ENCODE measurements at places on chromosomes 16 and 17.
A peak's percentile ranks its signal among the peaks of the same experiment; 100 is the strongest.

DNA sequence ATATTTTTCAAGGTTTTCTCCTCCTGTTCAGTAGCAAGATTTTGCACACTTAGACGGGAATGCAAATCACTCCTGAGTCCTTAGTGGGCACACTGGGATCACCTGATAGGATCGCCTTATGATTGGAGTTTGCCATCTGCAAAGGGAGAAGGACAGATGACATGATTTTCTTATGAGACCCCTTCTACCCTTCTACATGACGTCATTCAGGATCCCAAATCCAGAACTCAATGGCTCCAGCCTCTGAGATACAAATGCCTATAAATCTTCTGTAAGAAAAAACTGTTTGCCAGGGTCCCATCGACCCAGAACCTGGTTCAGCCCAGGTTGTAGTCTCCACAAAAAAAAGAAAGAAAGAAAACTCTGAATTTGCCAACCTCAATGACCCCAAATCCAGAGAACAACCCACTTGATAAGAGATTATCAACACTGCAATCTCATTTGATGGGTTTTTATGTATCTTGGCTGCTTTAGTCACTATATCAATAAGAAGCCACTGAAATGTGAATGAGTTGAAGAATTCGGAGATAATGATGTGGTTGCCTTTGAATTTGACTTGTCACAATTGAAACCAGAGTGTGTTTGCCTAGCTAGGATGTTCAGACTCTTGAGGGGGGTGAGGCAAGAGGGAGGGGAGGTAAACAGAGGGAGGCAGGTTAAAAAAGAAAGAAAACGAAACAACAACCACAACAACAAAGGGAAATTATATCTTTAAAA is 6.7 kb downstream of the ZNF423 start:
- DNase-seq: no peak

- no peak for DNase-seq
Observed at GRCh38 chr17:50620237-50620636, 14.4 kb upstream of the ABCC3 start.

GRCh38 chr17:57086069-57086930 is 1.3 kb downstream of the AKAP1 start:
- peak; percentile 24 for DNase-seq

GRCh38 chr16:85472514-85472913 is 140.6 kb upstream of the GSE1 start:
- no peak for DNase-seq

DNA sequence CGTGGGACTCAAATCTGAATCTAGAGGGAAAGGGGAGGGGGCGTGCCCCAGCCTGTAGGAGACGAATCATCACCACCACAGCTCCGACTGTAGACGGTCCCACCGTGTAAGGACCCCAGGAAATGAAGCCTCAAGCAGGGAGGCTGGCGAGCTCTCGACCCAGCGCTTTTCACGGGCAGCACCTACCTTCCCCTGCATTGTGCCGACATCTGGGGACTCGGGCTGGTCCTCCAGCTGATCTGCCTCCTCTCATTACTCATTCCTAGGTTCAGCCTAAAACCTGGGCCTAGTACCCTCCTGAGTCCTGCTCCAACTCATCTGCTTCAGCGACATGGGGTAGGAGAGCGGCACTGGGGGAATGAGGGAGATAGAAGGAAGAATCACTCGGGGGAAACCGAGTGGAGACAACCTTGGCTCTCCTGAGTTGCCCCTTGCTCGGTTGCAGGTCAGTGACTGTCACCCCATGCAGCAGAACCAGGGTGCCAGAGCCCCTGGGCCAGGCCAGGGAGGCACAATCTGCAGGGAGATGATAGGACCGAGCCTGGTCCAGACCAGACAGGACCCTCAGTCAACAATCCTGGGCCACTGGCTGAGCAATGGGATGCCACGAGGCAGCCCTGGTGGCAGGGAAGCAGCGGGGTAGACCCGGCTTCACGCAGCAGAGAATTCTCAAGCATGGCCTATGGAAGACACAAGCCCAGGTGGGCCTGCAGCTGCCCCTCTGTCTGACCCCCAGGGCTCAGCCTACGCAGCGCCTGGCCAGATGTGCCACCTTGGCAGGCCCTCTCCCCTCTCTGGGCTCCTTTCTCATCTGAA is 833 bp upstream of the BCAR1 start:
- DNase-seq: no peak

- DNase-seq: no peak
Observed at GRCh38 chr16:3400446-3400778, 392 bp downstream of the ZSCAN32 start.

GRCh38 chr16:2026461-2027023 is at the start of gene NHERF2:
Gene NHERF2 (plus strand): TSS chr16:2026902. CDS start chr16:2027006, 104 bp downstream.
- DNase-seq: no peak

DNA sequence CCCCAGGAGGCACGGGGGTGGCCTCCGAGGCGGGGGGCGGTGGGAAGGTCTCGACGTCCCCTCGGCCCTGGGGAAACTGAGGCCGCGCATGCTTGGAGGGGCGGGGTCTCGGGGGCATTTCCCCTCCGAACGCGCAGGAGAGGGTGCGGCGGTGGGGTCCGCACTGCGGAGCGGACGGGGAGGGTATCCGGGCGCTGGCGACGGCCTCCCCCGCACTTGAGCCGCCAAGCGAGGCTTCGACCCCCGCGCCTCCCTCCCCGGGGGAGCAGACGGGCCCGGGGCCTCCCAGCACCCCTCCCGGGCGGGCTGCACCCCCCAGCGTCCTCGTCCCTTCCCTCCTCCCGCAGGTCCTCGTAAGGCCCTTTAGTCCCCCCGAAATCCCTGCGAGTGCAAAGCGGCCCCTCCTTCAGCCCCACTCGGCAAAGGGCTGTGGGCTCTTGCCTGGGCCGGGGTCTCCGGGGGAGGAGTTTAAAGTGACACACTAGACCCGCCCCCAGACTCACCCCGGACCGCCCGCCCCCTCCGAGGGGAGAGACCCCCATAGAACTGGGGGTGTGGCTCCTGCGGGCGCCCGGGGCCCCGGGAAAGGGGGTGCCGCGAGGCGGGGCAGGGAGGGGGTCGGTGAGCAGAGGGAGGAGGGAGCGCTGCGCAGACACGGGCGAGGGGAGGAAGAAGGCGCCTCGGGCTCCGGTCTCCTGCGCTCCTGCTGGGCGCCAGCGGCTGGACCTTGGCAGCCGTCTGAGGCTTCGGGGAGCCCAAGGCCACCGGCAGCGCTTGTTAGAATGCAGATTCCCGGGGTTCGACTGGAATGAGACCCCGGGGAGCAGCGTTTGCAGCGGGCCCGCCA is 632 bp downstream of the BAIAP3 start:
- no peak for DNase-seq

DNA sequence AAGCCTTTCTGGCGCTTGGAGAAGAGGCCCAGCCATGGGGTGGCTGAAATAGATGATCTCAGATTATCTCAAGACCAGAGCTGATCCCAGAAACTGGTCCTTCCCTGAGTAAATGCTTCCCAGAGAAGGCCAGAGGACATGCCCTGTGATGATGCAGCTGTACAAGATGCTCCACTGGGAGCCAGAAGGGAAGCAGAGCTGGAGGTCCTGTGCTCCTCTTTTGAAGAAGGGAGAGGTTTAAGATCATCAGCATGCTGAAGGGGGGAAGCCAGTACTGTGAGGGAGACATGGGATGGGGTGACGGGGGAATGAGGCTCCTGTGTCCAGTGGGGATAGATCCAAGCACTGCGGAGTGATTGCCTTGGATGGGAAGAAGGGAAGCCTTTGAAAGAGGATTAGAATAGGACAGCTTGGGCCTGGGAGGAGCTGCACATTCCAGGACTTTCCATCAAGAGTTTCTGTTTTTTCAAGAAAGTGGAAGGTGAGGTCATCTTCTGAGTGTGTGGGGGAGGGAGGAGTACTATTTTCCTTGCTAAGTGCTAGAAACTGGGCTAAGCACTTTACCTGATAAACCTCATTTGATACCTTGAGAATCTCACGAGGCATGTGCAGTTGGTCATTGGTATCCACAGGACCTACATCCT is 16.4 kb upstream of the ALOX15B start:
- DNase-seq: no peak

GRCh38 chr17:29593591-29594518 is 923 bp downstream of the ANKRD13B start:
- DNase-seq: no peak

DNA sequence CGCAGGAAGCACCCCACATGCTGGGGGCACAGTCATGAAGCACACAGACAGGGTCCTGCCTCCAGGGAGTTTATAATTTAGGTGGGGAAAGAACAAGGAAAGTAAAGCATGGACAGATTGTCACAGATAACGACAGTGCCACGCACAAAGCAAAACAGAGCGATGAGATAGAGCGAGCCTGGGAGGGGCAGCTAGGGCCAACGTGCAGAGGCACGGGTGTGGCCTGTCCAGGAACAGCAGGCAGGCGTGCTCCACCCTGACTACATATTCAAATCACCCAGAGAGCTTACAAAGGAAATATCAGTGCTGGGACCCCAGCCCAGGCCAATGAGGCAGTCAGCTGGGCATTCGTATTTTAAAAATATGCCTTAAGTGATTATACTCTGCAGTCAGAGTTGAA is 16.8 kb downstream of the LGALS9 start:
- DNase-seq: no peak

DNA sequence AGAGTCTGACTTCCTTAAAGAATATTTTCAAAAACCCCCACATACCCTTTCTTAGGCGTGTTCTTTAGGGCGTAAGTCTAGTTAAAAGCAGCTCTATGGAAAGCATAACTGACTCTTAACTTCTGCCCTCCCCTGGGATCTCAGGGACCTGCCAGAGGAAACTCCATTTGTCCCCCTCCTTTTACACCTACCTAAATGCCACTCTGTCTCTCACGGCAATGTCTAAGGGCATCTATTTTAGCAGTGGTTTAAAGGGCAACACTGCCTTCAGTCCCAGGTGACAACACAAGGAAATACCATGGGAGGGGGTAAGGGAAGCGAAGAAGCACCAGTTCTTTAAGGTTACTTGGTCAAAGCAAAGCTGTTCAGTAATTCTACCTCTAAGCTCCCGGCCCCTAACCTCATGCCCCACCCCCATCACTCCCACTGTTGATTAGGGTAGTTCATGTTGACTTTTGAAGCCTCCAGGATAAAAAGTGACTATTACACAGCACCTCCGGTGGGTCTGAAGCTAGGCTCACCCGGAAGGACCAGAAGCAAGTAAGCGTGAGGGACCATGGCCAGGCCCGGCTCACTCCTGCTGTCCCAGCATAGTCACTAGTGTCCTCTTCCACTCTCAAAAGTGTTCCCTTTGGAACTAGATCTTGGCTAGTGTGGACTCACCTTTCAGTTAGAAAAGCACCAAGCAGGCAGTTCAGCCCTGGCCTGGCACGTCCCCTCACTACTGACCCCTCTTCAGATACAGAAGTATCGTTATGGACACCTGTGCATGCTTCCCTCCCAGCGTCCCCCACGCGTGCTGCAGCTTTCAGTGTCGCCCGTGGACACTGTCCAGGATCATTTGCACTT is 47.1 kb downstream of the CYTH1 start:
- DNase-seq: no peak

- peak; percentile 92 for DNase-seq
Observed at GRCh38 chr17:17028059-17028877, 14.0 kb upstream of the MPRIP start.

DNA sequence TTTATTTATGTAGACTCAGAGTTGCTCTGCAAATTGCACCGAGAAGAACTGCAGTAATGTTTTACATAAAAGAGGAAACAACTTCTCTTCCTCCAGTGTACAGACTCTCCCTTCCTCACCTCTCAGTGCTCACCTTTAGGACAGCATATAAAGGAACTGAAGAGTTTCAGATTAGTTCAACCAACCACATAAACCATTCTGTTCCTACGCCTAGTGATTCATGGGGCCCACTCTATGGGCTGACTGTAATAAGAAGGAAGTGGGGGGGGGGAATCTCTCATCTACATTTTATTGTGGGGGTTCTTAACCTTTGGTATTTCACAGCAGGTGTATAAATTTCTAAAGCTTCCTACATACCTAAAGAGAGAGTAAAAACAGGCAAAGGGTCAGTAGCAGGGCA is 18.3 kb downstream of the ZSWIM7 start:
- no peak for DNase-seq

- no peak for DNase-seq
Observed at GRCh38 chr16:880471-881171, 80.1 kb upstream of the GNG13 start.
